Astrocyte (in vitro differentiated cells and primary cell): ENCODE measurements at places on chromosomes 7 and 10. TPM values are rescaled to one million over a fixed set of nuclear protein-coding genes. Genes with fewer than 3 reads are reported as not detected.

DNA sequence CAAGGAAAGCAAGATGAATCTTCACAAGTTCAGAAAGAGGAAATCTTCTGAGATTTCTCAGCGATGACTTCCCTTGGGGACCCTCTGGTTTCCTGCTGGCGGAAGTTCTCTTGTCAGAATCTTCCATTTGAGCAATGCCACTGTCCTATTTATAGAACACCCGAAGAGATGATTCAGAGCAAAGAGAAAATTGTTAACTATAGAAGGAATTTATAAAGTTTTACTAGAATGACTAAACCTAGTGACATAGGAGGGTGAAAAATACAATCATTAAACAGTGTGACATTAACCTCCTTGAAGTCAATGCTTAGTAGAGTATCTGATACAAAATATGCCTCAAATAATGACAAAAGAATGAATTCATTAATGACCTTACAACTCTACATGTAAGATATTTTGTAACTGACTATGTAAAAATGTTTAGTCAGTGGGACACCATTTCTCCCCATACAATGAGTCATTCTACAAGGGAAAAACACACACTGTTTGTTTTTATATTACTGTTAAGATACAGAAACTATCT, 206.5 kb upstream of the CNTNAP2 start:
- no peaks in the 10 kb centered on the region for H3K36me3 ChIP-seq

Gene UBE2D1
- total RNA-seq: 18.4 and 22.1 TPM in 2 replicates

DNA sequence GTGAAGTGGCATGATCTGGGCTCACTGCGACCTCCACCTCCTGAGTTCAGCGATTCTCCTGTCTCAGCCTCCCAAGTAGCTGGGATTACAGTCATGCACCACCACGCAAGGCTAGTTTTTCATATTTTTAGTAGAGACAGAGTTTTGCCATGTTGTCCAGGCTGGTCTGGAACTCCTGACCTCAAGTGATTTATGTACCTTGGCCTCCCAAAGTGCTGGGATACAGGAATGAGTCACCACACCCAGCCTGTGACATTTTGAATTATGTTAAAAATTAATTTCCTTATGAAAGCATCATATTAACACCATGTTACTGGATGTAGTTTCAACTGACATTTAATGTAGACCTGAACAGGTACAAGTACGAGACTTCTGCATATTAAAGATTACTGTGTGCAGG, 24.3 kb downstream of the ABCB4 start:
- no peaks in the 10 kb centered on the region for H3K36me3 ChIP-seq
- H3K27ac ChIP-seq: no peak overlapping the region
- no peaks in the 10 kb centered on the region for H3K27me3 ChIP-seq
- no peak for DNase-seq
- H3K4me1 ChIP-seq: no peaks in the 10 kb centered on the region

GRCh38 chr10:102642736-102643335, 1.4 kb upstream of the TRIM8 start:
- H3K36me3 ChIP-seq: no peaks in the 10 kb centered on the region
- H3K4me1 ChIP-seq: peaks cover 23% of the 10 kb centered on the region
- H3K4me3 ChIP-seq: peak overlapping the region; percentile 77
- DNase-seq: no peak
- peak overlapping the region; percentile 93 for H3K27ac ChIP-seq

- H3K4me3 ChIP-seq: no peak overlapping the region
- H3K4me1 ChIP-seq: no peaks in the 10 kb centered on the region
- H3K27ac ChIP-seq: no peak overlapping the region
These were observed 29.0 kb downstream of the CPXM2 start for GRCh38 chr10:123862421-123863182.

GRCh38 chr7:156579566-156579965, 61.0 kb upstream of the RNF32 start:
- no peaks in the 10 kb centered on the region for H3K4me1 ChIP-seq
- H3K27me3 ChIP-seq: no peaks in the 10 kb centered on the region
- H3K4me3 ChIP-seq: no peak overlapping the region
- H3K27ac ChIP-seq: no peak overlapping the region

- no peaks in the 10 kb centered on the region for H3K27me3 ChIP-seq
- DNase-seq: no peak
- H3K4me3 ChIP-seq: no peak overlapping the region
- no peak overlapping the region for H3K27ac ChIP-seq
These were observed 8.0 kb upstream of the PPIF start for GRCh38 chr10:79339266-79339665.

Gene CYP2C9
- total RNA-seq: not detected in 2 replicates

- H3K27ac ChIP-seq: peak overlapping the region; percentile 93
- no peaks in the 10 kb centered on the region for H3K27me3 ChIP-seq
- DNase-seq: peak; percentile 17
- H3K4me3 ChIP-seq: no peak overlapping the region
- no peaks in the 10 kb centered on the region for H3K36me3 ChIP-seq
These were observed 29.5 kb downstream of the CHCHD3 start for GRCh38 chr7:133052401-133052756.

DNA sequence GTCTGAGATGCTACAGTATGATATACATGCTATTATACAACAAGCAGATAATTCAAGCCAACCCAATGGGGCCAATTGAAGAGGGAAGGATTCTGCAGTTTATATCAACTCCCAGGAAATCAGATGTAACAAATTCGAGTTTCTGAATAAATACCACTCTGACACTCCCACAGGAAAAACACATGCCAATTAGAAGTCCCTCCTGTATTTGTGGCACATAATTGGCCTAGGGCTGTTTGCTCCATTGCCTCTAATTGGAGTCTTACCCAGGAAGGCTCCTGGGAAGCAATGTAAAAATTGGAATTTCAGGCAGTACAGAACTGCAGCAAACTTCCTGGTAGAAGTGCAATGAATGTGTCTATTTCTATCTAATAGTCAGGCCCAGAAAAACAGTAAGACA, 4.7 kb downstream of the PPA1 start:
- H3K27ac ChIP-seq: no peak overlapping the region
- no peak for DNase-seq
- no peaks in the 10 kb centered on the region for H3K27me3 ChIP-seq
- H3K4me1 ChIP-seq: peaks cover 13% of the 10 kb centered on the region

GRCh38 chr10:13803566-13804554, 217.1 kb downstream of the PRPF18 start:
- H3K4me1 ChIP-seq: peaks cover 18% of the 10 kb centered on the region
- peaks cover 6% of the 10 kb centered on the region for H3K36me3 ChIP-seq
- peak; percentile 54 for DNase-seq
- H3K27ac ChIP-seq: no peak overlapping the region
- no peak overlapping the region for H3K4me3 ChIP-seq
- H3K27me3 ChIP-seq: no peaks in the 10 kb centered on the region

Gene NUPR2
- not detected in 2 replicates for total RNA-seq

DNA sequence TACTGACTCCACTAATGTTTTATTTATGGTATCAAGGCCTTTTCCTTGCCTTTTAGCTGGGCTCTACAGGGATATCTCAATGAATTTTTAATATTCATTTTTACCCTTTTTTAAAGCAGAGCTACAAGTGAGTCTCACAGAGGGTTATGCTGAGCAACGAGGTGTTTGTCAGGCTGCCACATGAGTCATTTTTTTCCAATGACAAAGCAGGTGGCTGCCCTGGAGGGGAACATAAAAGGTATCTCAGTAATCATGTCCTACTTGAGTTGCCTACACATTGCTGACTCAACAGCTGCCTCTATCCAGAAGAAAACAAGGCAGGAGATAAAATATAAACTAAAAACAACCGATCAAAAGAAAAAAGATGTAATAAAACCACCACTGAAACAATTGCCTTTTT, 1004.9 kb upstream of the POT1 start:
- H3K4me3 ChIP-seq: no peak overlapping the region
- H3K36me3 ChIP-seq: no peaks in the 10 kb centered on the region
- no peaks in the 10 kb centered on the region for H3K4me1 ChIP-seq
- H3K27ac ChIP-seq: no peak overlapping the region

DNA sequence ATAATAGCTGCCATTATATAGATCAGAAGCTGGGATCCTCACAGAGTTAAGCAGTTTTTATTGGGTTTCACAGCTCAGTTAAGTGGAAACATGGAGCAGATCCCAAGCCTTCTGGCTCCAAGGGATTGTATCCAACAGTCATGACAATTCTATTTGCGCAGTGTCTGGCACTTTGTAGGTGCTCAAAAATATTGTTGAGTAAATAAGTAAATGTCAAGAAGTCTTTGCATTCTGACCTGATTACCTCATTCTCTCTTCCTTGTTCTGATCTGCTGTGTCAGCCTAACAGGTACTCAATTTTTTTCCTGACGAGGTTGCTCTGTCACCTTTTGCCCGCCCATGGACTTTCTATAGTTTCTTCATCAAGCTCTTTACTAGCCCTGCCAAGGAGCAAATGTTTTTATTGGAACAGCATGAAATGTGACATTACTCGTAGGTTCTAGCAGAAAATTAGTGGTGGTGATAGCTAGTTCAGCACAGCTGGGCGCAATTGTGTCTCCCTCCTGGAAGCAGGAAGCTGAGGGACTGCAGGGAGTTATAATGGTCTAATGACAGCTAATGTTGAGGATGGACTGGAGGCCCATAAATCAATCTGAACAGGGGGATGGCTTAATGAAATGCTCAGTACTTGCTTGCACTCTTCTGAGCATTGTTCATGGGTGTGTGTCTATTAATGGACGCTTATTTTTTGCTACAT, 680.2 kb downstream of the CCSER2 start:
- DNase-seq: no peak
- no peaks in the 10 kb centered on the region for H3K36me3 ChIP-seq

DNA sequence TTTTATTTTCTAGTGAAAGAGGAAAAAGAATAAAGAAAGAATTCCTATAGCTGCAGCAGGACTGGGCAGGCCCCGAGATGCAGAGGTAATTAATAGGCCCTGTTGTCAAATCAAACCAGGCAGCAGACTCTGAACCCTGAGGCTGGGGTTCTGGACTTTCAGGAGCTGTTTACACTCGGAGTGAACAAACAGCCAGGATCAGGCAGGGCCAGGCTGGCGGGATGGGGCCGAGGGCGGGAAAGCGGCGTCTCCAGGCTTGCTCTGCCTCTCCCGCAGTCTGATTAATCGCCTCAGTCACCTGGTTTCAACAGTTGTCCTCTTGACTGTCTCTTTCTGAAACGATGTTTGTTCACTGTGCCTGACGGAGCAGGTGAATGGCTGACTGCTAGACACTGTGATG, 675.4 kb upstream of the FOXK1 start:
- peaks cover 6% of the 10 kb centered on the region for H3K4me1 ChIP-seq
- no peaks in the 10 kb centered on the region for H3K36me3 ChIP-seq
- H3K4me3 ChIP-seq: peak overlapping the region; percentile 41
- peak overlapping the region; percentile 15 for H3K27ac ChIP-seq

- H3K27ac ChIP-seq: no peak overlapping the region
- H3K36me3 ChIP-seq: no peaks in the 10 kb centered on the region
- DNase-seq: no peak
- no peaks in the 10 kb centered on the region for H3K27me3 ChIP-seq
- peaks cover 32% of the 10 kb centered on the region for H3K4me1 ChIP-seq
These were observed 22.7 kb downstream of the JAZF1 start for GRCh38 chr7:28157831-28158416.

Gene ANXA8L1
- total RNA-seq: 0.59 and 1.5 TPM in 2 replicates

Gene DLG5
- 55.2 and 58.4 TPM in 2 replicates for total RNA-seq

Gene NCF1
- total RNA-seq: not detected in 2 replicates

Gene RGR
- total RNA-seq: not detected in 2 replicates

GRCh38 chr10:56383806-56384205, 22.7 kb upstream of the ZWINT start:
- H3K4me3 ChIP-seq: no peak overlapping the region
- H3K27ac ChIP-seq: no peak overlapping the region
- no peaks in the 10 kb centered on the region for H3K27me3 ChIP-seq
- no peaks in the 10 kb centered on the region for H3K36me3 ChIP-seq
- DNase-seq: no peak
- H3K4me1 ChIP-seq: no peaks in the 10 kb centered on the region

Gene SVOPL
- total RNA-seq: 0.34 and 0.48 TPM in 2 replicates

DNA sequence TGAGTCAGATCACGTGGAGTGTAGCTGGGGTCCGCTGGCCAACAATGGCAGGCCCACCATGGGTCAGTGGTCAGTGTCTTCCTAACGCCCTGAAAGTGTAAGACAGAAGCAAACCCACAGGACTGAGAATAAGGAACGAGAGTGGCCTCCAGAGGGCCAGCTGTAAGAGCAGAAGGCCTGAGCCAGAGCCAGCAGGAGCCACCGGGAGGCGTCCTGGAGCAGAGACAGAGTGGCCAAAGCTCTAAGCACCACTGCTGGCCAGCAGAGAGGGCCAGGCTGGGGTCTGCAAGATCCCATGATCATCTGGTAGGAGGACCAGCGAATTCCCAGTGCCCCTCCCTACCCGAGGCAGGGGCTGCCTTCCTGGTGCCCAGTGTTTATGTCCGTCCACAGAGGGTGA, 9.2 kb downstream of the CCDC201 start:
- no peaks in the 10 kb centered on the region for H3K4me1 ChIP-seq
- peaks cover 6% of the 10 kb centered on the region for H3K27me3 ChIP-seq
- H3K4me3 ChIP-seq: no peak overlapping the region
